Activated CD8-positive, alpha-beta memory T cell treated with anti-CD3 and anti-CD28 coated beads for 4 hours (primary cell): ENCODE measurements at places on chromosomes 6 and 20.

DNA sequence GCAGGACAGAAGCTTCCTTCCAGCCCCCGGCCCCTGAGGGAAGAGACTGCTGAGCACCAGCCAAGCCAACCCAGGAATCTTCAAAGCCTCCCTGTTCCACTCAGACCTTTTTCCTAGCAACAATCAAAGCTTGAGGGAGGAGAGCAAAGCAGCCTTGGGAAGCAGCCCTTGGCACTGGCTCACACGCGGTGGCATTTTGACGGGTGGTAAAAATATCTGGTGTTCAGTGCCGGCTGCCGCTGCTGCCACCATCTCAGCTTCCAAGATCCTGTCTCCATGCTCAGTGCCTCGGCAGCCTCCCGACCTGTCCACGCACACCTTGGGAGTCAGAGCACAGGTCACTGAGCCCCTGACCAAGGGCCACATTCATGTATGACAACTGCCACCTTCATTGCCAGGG is 170.1 kb downstream of the LRFN2 start:
- DNase-seq = no peak

DNA sequence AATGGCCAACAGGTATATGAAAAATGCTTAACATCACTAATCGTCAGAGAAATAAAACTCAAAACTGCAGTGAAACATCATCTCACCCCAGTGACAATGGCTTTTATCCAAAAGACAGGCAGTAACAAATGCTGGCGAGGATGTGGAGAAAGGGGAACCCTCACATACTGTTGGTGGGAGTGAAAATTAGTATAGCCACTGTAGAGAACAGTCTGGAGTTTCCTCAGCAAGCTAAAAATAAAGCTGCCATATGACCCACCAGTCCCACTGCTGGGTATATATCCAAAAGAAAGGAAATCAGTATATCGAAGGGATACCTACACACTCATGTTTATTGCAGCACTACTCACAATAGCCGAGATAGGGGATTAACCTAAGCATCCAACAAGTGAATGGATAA is 23.4 kb upstream of the INSM1 start:
- no peak for DNase-seq

- DNase-seq = no peak
Measured at GRCh38 chr6:163449076-163449475, 34.6 kb downstream of the QKI start.

- DNase-seq = no peak
Measured at GRCh38 chr20:40673442-40673841, 15.6 kb downstream of the MAFB start.

GRCh38 chr6:169964486-169965180 is 213.2 kb downstream of the ERMARD start:
- no peak for DNase-seq
